Stimulated activated CD8-positive, alpha-beta memory T cell treated with anti-CD3 and anti-CD28 coated beads, Interleukin-4, amount 100 ng/mL, for 24 hours (primary cell): ENCODE measurements at places on chromosomes 7 and 10.

DNA sequence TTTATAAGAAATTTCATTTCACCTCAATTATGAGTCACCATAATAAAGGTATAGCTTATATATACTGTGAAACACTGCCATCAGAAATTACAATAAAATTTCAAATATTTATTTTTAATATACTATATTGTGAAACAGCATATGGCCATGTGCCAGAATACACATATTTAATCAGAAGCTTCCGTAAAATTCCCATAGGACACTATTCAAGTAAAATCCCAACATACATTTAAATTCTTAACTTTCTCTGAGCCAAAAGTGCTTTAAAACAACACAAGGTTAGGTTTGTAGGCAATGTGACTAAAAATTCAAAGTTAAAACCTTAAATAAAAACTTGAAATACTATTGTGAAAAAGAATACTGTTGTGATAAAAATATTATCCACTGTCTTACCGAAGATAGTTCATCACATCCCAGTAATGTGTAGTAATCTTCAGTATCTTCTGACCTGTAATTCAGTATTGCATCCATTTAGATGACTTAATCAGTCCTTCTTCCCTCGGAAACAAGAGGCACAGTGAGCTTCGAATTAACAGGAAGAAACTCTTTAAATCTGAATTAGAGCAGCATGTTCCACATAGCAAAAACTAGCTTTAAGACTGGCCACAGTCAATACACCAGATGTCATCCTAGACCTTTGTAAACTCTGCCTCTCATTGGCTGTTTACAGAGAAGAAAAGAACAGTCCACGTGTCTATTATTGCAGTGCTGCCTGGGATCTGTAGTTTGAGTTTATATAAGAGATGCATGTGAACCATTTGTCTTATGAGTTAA is at the start of gene DNAJC12:
DNAJC12 (minus strand) TSS at position 648 of the 774 bp plus-strand sequence; CDS start at position 471, 177 bp downstream.
- DNase-seq, result no peak

DNA sequence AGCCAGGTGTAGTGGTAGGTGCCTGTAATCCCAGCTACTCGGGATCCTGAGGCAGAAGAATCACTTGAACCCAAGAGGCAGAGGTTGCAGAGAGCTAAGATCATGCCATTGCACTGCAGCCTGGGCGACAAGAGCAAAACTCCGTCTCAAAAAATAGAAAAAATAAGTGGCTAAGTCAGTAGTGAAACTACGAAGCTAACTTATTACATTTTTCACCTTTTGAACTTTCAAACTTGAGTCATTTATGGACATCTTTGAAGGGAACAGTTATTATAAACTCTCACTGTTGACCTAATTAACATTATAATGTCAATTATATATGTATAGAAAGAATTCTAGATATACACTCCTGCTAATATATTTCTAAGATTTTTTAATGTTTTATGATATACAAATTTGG is 541.5 kb upstream of the C7orf33 start:
- DNase-seq, result no peak

DNA sequence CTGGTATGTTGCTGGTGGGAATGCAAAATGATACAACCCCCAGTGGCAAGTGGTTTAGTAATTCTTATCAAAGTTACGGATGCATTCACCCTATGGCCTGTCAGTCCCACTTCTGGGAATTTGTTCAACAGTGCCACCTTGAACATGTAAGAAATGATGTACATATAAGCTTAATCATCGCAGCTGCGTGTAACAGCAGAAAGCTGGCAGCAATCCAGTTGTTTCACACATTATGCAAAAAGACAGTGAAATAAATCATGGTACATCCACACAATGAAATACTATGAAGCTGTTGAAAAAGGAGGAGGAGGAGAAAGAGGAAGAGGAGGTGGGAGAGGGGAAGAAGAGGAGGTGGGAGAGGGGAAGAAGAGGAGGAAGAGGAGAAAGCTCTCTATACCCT is 76.2 kb upstream of the MYL10 start:
- no peak for DNase-seq

GRCh38 chr7:130274983-130275591 is 8.4 kb downstream of the CPA2 start:
- DNase-seq, result no peak

- no peak for DNase-seq
These were observed 768.0 kb upstream of the PHF14 start for GRCh38 chr7:10205696-10206095.

DNA sequence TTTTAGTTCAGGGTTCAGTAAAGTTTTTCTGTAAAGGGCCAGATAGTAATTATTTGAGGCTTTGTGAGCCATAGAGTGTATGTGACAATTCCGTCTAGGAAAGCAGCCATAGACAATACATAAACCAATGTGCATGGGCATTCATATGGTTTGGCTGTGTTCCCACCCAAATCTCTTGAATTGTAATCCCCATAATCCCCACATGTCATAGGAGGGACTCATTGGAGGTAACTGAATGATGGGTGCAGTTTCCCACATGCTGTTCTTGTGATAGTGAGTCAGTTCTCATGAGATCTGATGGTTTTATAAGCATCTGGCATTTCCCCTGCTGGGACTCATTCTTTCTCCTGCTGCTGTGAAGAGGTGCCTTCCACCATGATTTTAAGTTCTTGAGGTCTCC is 29.9 kb downstream of the SEC61G start:
- DNase-seq, result no peak
